ENCODE measurements at places on chromosomes 3 and 15.

GRCh38 chr15:93072011-93072410, 17.0 kb downstream of the RGMA start:
- no peak for DNase-seq

GRCh38 chr3:88113311-88114162, 36.2 kb upstream of the C3orf38 start:
- no peak for DNase-seq

- DNase-seq = no peak
These were observed 1.2 kb upstream of the ANP32A start for GRCh38 chr15:68821841-68822381.

DNA sequence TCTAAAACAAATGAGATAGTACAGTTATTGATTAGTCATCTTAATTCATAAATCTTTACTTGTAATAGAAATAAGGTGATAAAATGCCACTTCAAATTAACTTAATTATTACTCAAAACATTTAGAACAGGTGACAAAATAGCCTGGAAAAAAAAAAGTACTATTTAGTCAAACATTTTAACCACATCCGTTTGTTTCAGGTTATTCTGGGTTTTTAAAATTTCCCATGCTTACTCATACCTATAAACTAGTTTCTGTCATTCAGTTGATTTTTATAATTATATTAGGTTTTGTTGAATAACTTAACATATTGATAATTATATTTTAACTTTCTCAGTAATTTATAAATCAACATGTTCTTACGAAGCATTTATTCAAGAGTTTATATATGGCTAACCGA, 483.0 kb downstream of the ROBO1 start:
- DNase-seq = no peak

GRCh38 chr15:29014493-29014892, 128.7 kb downstream of the APBA2 start:
- DNase-seq = no peak

GRCh38 chr3:105801397-105801796, 67.4 kb downstream of the CBLB start:
- no peak for DNase-seq

- no peak for DNase-seq
These were observed 283.5 kb upstream of the ROPN1 start for GRCh38 chr3:124275412-124275811.

- DNase-seq = no peak
These were observed 828.6 kb upstream of the NR2F2 start for GRCh38 chr15:95501865-95502264.

DNA sequence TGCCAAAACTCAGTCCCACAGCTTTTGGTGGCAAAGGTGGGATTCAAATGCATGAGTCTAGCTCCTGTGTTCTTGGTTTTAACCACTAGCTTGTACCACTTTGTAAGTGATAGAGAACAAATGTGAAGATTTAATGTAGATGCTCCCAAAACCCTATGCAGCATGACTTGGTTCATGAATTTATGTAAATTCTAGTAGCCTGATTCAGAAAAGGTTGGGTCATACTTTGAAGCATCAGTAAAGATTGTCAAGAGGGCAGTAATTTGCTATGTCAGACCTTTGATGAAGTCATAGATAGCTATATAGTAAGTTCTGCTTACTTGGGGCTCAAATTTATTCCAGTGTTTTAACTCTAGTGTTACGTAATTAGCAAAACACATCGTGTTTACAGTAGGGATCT, 75.6 kb downstream of the VPS8 start:
- DNase-seq = no peak

GRCh38 chr3:193773266-193774220, 180.5 kb downstream of the OPA1 start:
- no peak for DNase-seq

DNA sequence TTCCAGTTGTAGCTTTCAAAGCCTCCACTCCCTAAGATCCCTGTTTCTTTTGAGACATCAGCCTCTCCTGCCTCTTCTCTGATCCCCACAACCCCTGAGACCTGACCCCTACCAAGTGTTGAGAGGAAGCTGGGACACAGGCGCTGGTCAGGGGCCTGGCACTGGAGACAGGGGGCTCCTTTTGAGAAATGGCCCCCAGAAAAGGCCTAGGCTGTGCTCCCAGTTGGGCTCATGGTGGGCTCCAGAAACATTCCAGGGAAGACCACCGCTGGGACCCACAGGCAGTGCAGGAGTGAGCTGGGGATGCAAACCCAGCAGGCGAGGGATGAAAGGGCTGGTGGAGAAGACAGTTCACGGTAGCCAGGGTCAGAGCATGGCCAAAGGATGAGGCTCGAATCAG, 16.6 kb downstream of the SSUH2 start:
- DNase-seq = no peak

- no peak for DNase-seq
These were observed 608.2 kb upstream of the CCDC54 start for GRCh38 chr3:106768941-106769480.

DNA sequence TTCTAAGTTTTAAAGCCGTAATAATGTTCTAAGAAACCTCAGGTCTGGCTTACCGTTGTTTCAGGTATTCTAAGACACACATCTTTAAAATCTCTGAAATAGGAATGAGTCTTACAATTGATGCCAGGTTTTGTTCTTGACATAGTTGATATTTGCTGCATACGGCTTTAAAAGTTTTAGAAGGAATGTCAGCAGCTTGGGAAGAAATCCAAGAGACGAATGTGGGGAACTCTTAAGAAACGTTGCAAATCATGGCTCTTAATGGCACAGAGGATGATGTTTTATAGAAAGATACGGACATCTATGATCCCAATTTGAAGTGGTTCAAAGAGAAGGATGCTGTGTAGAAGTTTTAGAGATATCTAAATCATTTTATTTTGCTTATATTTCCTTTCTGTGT, 11.5 kb downstream of the NUDT16 start:
- DNase-seq = no peak

GRCh38 chr3:129343643-129344360, 65.1 kb downstream of the HMCES start:
- DNase-seq = no peak

GRCh38 chr15:62957130-62957529, 85.4 kb upstream of the TPM1 start:
- no peak for DNase-seq

GRCh38 chr3:127655641-127656040, 17.1 kb upstream of the ABTB1 start:
- no peak for DNase-seq

DNA sequence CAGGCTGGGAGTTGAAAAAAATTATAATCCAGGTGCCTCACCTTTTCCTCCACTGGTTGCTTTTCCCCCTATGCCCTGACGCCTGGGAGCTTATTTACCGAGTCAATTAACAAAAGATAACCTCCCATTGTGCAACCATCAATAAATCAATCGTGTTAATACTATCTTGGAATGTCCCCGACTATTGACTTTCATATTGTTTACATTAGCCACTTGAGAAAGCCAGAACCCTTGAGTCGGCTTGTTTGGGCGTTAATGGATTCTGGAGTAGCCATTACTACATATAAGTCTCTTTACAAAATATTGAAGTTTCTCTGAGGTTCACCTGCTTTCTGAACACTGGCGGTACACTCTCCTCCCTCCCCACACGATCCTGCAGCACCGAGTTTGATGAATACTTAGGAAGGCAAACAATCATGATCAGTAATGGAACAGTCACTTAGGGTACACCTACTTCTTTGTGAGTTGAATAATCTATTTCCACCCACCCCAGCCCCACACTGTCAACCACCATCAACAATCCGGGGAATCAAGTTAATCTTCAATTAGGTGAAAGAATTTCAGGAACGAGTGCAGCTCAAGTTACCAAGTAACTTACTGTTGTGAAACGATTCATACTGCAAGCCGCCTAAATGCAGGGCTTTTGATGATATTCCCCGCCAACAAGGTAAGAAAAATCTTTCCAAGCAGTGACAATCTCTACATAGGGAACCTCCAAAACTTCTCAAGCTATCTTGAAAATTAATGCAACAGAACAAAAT, 159.3 kb upstream of the NR2F2 start:
- DNase-seq = no peak

DNA sequence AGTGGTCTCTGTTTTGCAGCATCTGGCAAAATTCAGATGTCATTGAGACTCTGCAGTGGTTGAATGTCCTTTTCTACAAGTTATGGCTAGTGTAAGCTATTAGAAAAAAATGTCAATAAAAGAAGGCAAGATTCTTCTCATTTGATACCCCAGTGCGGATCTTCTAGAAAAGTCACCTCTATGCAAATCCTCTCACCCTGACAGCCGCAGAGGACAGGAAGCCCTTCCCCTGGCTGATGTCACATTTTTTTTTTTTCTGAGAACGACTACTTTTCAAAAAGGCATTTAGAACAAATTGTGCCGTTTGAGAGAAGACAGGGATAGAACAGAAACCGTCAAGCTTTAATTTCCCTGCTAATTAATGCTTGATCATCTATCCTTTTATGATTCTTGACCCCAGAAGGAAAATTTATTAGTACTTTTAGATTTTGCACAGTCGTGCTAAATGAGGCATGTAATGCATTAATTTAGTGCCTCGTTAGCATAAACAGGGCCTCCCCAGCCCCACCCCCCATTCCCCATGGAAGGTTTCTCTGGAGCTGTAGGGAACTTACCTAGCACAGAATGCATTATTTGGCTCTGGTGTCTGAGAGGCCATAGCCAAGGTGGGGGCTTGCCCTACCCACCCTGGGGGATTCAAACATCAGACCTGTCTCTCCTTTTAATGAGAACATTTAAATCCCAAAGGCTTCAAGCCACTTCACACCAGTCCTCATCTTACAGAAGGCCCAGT, 183.8 kb downstream of the OPA1 start:
- DNase-seq = no peak

- no peak for DNase-seq
These were observed 61.2 kb downstream of the RUBCN start for GRCh38 chr3:197675563-197675860.

- no peak for DNase-seq
These were observed 109.6 kb upstream of the CTDSPL start for GRCh38 chr3:37751967-37752648.

- no peak for DNase-seq
These were observed 67.1 kb downstream of the EXOG start for GRCh38 chr3:38563070-38563885.
